ENCODE measurements at places on chromosomes 5 and 9.
A peak's percentile ranks its signal among the peaks of the same experiment; 100 is the strongest.

DNA sequence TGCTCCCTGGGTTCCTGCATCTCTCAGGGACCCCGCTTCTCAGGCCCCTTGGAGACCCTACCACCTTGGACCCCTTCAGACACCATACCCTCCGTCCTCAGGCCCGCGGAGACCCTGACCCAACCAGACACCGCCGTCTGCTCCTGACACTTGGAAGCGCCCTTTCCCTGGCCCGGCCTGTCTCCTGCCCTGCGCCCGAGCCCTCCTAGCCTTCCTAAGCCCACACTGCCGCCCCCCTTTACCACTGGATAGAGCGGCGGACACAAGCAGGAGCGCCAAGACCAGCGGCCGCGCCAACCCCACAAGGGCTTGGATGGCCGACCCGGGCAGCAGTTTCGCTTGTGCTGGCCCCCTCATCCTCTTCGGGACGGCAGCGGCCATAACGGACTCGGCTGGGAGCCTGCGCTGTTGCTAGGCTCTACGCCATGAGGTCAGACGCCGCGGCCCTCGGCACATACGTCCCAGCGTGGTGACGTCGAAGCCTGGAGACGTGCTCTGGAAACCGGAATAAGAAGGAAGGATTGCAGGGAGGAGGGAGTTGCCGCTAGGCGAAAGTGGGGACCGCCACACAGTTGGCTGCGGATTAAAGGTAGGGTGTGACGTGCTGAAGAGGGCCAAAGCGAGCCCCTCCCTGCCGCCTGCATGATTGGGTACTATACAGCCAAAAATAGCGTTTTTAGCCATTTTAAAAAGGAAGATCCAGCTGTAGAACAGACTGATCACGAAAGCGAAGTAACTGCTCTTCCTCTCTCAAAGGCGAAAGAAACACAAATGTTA lies at the start of gene C5orf15:
C5orf15 (minus strand) TSS at position 422 of the 777 bp plus-strand sequence; CDS start at position 381, 41 bp downstream.
- DNase-seq: peak; percentile 95

DNA sequence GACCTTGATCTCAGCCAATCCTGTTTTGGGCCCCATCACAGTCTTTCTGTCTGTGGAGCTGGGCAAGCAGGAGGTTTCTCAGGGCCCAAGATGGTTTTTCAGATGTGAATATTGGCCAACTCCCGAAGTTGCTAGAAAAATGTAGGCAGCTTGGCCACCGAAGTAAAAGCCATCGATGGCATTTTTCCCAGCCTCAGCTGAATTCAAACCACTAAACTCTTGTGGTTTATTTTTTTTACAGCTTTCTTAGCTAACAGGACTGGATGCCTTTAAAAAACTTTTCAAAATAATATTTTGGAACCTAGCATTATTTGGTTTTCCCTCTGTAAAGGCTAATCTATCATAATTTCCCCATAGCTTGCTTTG lies 102.5 kb upstream of the ERCC6L2 start:
- DNase-seq: no peak

DNA sequence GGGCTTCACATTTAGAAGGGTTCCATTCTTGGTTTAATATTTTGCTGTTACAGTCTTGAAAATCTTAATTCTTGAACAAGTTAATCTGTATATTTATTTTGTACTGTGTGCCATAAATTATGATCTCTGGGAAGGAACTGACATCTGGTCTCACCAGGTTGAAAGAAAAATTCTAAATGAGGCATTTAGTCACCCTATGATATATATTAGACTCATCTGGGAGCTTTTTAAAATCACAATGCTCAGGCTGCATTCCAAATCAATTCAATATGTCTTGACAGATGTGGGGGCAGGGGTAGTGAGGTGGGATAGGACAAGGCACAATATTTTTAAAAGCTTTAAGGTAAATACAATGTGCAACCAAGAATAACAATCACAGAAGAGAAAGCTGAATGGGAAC lies 569.2 kb downstream of the PRR16 start:
- DNase-seq: no peak

GRCh38 chr9:77885104-77885672 lies 146.4 kb downstream of the GNAQ start:
- no peak for DNase-seq

- no peak for DNase-seq
Observed at GRCh38 chr5:8561854-8562253, 692.9 kb downstream of the MTRR start.
